ENCODE measurements at places on chromosomes 11 and 22.

- no peak for DNase-seq
These were observed 47.9 kb upstream of the CCDC188 start for GRCh38 chr22:20198557-20199319.

DNA sequence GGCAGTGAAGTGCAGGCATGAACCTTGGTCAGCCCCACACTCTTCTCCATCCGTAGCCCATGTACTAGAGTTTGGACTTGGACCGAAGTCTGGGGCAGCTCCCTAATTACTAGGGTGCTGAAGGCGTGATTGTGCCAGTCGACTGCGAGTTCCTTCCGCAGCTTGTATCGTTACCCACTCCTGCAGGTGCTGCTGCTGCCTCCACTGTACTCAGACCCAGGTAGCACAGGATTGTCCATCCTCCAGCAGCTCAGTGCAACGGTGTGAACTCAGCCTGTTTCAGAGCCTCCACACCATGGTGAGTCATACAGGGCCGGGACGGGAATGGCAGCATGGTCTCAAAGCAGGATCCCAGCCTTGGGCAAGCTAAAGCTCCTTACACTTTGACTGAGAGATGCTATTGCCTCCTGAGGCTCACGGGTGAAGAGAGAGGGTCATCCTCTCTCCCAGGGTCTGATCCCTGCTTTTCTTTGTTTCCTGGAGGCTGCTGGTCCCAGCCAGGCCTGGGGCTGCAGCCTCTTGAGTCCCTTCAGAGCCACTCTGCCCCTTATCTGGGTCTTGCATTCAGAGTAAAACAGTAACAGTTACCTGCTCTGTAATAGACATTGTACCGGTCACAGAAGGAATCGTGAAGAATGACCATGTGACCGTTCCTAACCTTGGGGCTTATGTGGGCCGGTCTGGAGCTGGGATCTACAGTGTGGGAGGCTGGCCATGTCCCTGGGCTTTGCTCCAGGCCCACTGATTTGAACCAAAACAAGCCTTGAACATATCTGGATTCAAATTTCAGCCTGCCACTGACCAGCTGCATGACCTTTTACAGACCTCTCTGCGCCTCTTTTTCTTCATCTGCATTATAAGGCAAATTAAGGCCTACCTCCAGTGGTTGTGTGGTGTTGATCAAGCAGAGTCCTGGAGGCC is 1.7 kb downstream of the TKFC start:
- no peak for DNase-seq

DNA sequence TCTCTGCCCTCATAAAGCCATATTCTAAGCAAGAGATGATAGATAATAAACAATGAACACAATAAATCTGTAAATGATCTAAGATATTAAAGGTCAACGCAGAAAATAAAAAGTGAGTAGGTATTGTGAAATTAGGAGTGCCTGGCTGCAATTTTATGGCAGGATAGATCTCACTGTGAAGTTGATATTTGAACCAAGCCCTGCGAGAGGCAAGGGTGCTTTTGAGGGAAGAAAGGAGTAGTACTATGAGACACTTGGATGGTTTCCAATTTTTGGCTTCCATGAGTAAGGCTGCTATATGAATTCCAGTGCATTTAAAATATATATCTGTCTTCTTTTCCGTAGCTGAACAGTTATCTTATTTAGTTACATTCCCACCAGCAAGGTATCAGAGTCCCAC is 720.0 kb upstream of the CNTN5 start:
- DNase-seq: no peak

DNA sequence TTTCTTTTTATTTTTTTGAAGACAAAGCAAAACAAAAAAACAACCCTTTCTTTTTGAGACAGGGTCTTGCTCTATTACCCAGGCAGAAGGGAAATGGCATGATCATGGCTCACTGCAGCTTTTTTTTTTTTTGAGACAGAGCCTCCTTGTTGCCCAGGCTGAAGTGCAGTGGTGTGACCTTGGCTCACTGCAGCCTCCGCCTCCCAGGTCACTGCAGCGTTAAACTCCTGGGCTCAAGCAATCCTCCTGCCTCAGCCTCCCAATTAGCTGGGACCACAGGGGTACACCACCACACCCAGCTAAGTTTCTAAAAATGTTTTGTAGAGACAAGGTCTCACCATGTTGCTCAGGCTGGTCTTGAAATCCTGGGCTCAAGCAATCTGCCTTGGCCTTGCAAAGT is 124.6 kb downstream of the ABTB2 start:
- DNase-seq: no peak

- DNase-seq: no peak
These were observed 78.0 kb downstream of the CNTN5 start for GRCh38 chr11:99098751-99099150.

DNA sequence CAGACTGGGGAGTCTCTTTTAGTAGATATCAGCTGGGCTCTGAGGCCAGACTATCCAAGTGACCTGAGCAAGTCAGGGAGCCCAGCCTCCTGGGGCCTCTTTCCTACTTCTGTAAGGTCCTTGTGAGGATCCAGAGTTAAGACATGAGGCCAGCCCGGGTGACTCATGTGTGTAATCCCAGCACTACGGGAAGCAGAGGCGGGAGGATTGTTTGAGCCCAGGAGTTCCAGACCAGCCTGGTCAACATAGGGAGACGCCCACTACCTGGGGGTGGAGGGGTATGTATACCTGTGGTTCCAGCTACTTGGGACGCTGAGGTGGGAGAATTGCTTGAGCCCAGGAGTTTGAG is 36.9 kb upstream of the POLA2 start:
- no peak for DNase-seq

DNA sequence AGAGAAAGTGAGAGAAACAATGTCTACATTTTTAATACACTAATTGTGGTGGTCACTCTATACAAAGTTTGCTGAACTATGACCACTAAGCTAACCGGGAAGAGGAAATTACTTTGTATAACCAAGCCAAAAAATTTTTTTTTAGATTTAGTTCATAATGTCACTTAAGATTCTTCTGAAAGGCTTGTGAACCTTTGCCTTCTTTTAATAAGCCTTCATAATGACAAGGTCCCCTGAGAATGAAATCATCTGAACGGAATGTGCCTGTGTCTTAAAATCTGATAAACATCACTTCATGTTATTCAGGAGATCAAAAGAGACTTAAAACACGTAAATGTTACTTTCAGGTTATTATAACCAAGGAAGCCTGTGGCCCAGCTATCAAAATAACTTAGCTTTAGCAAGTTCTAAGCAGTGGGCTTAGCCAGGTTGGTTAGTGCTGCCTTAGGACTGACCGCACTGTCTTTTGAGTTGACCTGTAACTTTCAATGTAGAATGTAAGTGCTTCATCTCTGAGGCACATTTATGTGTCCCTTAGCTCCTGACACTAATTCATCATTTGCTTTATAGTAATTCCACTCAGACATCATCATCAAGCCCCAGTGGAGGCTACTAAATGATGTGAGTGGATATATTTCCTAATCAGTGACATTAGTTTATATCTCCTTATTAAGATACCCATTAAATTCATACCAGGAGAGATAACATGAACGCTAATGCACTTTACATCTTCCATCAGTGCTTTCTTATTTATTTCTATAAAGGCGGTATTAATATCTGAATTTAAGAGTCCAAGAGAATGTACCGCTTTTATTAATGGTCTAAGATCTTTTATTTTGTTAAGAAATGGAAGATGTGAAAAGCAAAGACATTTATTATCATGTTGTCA is 122.5 kb downstream of the WNT11 start:
- no peak for DNase-seq

DNA sequence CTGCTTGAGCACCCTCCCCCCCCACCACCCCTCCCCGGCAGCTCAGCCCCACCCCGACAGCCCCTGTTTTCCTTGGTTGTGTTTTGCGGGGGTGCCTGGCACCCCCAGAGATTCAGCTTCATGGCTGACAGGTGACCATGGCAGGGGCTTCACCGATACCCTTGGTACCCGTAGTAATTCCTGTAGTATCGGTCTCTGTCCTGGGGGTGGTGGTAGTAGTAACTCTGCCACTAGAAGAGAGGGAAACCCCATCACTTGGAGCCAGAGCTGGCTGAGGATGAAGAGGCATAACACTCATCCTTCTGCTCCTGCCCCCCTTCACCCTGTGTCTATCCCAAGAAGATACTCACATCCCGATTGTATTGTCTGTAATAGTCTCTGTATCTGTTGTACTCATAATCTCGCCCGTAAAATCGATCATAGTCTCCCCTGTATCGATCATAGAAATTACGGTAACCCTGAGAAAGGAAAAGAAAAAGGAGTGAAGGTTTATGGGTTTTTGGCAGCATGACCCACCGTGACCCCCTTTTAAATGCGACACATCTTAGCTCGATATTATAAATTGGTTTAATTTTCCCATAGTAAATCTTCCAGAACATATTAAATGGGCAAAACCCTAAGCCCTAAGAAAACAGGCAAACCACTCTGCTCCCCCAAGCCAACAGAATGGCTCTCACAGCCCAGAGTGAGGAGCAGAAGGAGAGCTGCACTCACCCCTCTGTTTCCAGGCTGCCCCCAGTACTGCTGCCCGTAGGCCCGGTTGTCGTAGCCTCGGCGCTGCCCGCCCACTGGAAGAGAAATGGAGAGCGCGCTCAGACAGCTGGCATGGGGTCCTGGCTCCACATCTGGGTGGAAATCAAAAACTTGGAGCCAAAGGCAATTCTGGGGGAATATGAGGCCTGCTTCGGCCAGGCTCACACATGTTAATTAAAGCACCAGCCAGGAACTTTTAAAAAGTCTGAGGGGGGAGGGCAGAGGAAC is 8.0 kb downstream of the GNG3 start:
- DNase-seq: no peak

DNA sequence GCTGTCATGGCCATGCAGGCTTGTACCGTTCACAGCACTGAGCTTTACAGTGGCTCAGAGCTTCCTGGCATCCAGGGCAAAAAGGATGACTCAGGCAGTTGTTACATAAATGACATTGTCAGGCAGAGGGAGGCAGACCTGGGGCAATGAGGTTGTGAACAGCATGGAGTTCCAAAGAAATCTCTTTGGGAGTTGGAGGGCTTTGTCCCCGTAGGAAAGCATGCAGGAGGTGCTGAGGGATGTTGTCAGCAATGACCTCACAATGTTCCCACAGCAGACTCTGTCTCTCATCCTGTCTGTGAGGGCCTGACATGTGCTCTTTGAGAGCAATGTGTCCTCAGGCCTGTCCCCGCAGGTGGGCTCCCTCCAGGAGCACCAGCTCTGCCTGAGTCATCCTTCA is 25.9 kb upstream of the PDE2A start:
- DNase-seq: no peak

GRCh38 chr11:134642206-134642605 is 230.2 kb upstream of the B3GAT1 start:
- no peak for DNase-seq

GRCh38 chr11:79098146-79098545 is 342.7 kb downstream of the TENM4 start:
- DNase-seq: no peak

GRCh38 chr22:46593211-46593681 is 26.9 kb upstream of the GRAMD4 start:
- DNase-seq: no peak

DNA sequence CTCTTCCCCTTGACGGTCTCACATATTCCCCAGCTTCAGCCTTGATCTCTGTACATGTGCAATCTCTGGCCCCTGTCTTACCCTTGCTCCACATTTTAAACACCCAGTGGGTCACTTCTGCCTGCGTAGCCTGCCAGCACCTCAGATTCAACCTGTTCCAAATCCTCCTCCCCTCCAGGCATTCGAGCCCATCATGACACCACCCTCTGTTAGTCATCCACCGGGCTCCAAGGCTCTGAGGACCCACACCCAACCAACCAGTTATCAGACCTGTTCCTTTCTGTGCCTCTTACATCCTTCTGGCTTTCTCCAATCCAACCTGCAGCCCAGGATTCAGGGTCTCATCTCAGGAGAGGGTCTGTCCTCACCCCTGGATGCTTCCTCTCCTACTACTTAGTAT is 119.8 kb upstream of the TBCEL start:
- DNase-seq: no peak

- DNase-seq: no peak
These were observed 32.7 kb upstream of the CCDC34 start for GRCh38 chr11:27395556-27396258.

DNA sequence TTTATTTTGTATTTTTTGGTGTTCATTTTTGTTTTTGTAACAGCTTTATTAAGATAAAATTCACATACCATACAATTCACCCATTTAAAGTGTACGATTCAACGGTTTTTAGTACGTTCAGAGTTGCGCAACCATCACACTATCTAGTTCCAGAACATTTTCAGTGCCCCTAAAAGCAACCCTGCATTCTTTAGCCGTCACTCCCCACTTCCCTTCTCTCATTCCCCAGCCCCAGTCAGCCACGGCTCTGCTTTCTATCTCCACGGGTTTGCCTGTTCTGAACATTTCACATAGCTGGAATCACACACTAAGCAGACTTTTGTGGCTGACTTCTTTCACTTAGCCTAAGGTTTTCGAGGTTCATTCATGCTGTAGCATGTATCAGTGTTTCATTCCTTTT is 9.6 kb upstream of the KCNQ1OT1 start:
- no peak for DNase-seq

- DNase-seq: no peak
These were observed 23.9 kb downstream of the FADD start for GRCh38 chr11:70226967-70227366.

DNA sequence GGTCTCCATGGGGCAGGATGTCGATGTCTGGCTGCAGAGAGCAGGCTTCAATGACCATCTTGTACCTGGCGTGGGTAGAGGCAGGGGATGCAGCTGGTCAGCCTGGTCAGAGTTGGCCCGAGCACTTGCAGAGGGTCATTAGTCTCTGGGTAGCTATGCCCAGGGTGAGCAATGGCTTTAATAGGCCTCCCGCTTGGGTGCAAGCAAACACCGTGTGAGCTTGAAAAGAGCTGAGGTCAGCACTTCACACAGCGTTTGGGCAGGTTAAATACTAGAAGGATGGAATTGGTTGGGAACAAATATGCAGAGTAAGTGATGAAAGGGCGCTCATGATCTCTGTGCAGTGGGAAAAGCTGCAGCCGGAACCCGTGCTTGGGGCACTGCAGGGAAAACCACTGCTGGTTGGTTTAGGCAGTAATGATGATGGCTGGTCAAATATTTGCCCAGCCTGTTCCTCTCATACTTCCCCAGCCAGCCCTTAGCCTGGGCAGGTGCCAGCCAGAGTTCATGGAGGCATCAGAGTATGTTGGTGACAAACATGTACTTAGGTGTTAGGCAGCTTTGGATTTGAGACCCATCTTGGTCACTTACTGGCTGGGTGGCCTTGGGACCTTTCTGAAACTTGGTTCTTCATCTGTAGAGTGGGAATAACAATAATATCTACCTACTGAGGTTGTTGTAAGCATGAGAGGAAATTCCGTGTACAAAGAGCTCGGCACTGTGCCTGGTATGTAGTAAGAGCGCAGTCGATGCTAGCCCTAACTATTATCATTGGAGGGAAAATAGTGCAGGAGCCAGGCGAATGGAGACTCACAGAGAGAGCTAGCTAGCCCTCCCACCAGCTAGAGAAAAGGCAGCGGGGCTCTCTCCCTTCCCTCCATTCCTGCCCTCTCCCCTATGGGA is 25.2 kb upstream of the KCNJ11 start:
- DNase-seq: no peak

DNA sequence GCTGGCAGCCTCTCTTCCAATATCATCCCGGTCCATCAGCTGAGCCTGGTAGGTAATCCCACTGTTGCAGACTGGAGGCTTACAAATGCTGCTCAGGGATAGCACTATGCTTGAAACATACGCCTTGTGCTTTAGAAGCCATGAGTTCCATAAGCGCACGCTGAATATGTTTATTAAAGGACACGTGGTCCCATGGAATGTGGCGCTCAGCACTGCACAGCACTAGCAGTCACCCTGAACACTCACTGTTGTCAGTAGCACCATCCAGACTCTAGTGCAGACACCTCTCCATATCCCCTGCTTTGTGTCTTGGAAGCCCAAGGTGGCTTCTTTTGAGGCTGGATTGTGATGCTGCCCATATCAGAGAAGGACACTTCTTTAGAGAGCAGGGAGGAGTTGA is 120.9 kb downstream of the MAML2 start:
- no peak for DNase-seq
